ENCODE measurements at places on chromosomes 4 and X.

DNA sequence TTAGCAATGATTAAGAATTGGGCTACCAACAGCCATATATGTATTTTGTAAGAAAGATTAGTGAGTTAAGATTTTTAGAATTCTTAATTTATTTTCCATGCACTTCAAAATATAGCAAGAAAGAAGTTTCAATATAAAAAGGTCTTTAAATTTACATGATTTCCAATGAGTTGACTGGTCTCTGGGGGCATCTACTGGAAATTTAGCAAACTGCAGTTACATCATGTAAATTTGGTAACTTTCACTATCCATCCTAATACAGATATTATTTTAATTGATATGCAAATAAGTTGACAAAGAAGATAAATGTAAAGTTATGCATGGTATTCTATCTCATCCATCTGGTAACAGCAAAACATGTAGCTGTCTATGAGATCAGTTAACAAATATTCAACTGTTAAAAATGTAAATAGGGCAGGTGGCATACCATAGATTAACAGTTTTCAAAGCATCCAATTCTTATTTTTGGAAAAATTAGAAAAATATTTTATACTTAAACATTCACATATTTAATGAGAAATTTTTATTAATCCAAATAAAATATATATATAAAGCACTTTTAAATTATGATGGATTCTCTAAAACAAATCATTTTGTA lies 29.1 kb downstream of the TTC29 start:
- no peak for DNase-seq

GRCh38 chr4:128295255-128295654 lies 7.6 kb upstream of the PGRMC2 start:
- no peak for DNase-seq

- no peak for DNase-seq
These were observed 22.2 kb upstream of the GTPBP6 start for GRCh38 chrX:340641-341423.

- no peak for DNase-seq
These were observed 38.9 kb upstream of the C4orf50 start for GRCh38 chr4:6056976-6057766.

DNA sequence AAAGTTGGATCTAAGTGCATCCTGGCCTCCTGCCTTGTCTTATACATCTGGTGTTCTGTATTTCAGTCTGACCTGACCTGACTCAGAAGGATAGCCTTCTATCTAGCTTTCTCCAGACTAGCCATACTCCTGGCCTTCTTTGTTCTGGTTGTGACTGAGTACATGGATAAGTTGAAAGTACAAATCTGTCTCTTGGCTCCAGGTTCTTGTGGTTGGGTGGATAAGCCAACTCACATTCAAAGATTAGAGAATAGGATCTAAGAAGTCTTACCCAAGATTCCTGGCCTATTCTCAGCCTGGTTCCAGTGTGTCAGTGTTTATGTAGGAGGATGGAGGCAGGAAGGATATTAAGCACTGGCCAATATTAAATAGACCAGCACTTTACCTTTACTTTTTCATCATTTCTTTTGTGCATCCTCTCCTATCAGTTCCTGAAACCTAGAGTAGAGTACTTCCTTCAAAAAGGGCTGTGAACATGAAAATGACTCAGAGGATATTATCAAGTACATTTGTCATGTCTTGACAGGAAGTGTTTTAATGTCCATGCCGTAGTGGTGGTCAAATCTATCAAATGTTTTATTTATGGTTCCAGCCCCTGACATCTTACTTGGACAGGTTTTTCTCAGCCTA lies 123.5 kb downstream of the IL15 start:
- DNase-seq, result no peak

DNA sequence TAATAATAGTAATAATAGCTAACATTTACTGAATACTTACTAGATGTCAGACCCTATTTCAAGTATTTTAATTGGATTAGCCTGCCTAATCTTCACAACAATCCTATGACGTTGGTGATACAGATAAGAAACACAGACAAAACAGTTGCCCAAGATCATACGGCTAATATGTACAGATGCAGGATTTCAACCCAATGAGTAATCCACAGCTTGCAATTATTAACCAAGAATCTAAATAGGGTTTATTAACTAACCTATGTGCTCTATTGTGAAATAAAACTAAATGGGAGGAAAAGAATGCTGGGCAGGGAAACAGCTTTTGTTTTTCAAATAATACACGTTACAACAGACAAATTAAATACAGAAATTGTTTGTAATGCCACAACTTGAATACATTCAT lies 23.4 kb downstream of the FBXO8 start:
- no peak for DNase-seq

DNA sequence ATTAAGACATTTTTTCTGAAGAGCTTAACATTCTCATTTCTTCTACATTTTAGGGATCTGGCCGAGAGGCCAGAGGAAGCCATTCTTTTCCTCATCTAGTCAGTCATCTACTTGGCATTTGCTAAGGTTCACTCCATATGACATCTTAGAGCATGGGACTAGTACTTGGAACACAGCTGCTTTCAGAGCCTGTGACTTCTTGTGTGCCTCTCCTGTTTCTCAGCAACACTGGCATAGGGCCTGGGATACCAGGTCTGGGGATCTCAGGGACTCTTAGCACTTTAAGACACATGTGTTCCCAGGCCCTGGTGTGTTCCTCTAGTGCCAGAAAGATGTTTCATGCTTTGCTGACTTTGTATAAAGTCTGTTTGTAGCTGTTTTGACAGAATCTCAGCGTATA lies 7.3 kb downstream of the PLP1 start:
- DNase-seq, result no peak

- no peak for DNase-seq
These were observed 260.3 kb downstream of the PPP3CA start for GRCh38 chr4:101086801-101087586.

DNA sequence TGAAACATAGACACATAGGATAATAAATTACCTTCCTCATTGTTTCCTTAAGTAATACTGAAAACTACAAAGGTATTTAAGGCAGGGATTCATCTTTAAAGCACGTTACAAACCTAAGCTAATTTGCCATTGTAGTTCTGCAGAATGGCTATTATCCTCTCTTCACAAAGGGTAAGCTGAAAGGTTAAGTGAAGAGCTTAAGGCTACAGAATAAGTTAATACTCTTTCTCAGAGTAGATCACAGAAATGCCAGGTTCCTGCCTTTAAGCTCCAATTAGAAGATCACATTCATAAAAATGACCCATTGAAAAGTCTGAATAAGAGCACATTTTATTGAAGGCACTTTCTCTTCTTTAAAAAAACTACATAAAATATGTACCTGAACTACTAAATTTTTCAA lies 42.1 kb upstream of the PRDM5 start:
- DNase-seq, result no peak

DNA sequence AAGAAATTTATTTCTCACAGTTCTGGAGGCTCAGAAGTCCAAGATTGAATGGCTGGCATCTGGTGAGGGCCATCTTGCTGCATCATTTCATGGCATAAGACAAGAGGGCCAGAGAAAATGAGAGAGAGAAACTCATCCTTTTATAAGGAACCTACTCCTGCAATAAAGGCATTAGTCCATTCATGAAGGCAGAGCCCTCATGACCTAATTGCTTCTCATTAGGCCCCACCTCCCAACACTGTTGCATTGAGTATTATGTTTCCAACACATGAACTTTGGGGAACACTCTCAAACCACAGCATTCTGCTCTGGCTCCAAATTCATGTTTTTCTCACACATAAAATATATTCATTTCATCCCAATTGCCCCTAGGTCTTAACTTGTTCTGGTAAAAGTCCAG lies 14.2 kb downstream of the RNF175 start:
- DNase-seq, result no peak

GRCh38 chr4:93779228-93779627 lies 49.3 kb upstream of the ATOH1 start:
- no peak for DNase-seq

GRCh38 chrX:129981200-129981553 lies 1.3 kb upstream of the BCORL1 start:
- DNase-seq, result no peak

DNA sequence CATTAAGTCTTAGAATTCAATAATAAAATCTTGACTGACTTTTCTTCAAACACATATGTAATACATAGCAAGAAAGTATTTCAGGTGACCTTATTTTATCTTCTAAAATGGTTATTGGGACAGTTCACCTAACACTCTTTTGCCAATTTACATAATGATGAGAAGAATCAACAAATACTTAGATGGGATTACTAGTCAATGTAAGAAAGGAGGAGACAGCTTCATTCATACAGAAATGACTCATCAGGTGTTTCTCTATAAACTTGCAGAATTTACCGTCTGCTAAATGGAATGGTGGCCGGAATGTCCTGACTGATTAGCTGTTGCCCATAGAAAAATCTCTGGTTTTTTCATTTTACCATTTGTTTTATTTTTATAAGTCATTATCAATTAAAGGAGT lies 115.0 kb upstream of the ETNPPL start:
- no peak for DNase-seq

DNA sequence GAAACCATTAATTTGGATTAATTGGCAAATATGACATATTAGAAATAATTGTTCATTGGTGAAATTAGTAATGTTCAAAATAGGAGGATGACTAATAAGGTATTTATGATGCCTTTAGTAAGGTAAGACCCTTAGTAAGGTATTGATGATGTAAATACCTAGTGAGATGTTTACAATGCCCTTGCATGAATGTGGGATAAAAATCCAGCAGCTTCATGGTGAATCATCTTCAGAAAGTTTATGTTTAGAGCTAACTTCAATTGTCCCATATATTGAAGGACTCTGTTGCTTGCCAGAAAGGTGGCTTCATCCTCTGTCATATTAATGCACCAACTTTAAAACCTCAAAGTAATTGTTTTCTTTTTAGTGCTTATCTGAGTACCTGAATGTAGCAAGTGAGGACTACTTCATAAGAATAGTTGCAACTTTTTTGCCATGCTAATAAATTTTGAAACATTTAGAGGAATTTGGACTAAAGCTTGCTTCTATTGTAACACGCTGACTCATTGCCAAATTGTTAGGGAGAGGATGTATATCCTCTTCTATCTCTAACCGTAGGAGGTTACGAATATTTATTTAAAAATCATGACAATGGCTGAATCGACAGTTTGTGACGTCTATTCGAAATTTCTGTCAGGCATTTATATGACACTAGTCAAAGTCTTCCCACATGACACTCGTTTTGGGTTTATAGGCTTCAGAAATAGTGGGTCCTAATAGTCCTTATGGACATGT lies 174.1 kb upstream of the HS3ST1 start:
- DNase-seq, result no peak

DNA sequence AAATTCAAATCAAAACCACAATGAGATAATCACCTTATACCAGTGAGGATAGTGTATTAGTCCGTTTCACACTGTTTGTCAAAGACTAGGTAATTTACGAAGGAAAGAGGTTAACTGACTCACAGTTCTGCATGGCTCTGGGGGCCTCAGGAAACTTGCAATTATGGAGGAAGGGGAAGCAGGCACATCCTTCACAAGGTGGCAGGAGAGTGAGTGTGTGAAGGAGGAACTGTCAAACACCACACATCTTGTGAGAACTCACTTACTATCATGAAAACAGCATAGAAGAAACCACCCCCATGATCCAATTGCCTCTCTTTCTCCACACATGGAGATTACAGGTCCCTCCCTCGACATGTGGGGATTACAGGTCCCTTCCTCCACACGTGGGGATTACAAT lies 54.7 kb upstream of the TRPC5 start:
- DNase-seq, result no peak

- DNase-seq, result no peak
These were observed 49.1 kb upstream of the FBXW7 start for GRCh38 chr4:152585023-152585441.

- DNase-seq, result no peak
These were observed 88.8 kb downstream of the DRD5 start for GRCh38 chr4:9870165-9870790.

GRCh38 chrX:41759817-41760216 lies 35.8 kb downstream of the GPR82 start:
- no peak for DNase-seq

GRCh38 chr4:44965435-44966095 lies 239.2 kb upstream of the GNPDA2 start:
- no peak for DNase-seq

- no peak for DNase-seq
These were observed 218.6 kb downstream of the DCAF12L2 start for GRCh38 chrX:125947501-125947900.

DNA sequence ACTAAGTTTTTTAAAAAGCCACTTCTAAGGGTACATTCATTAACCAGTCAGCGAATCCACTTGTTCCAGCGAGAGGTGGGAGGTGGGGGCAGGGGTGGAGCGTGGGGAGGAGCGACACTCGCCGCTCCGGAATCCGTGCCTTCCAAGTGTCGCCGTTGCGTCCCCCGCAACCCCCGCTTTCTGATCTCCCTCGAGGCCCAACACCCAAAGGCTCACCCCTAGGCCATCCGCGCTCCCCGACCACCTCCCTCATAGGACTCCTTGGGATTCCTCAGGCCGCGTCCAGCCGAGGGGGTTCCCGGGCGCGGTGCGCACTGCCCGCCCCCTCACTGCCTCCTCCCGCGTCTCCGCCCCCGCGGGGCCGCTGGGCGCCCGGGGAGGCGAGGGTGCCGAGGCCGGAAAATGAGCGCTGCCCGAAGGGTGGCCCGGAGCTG lies 108.1 kb upstream of the STOX2 start:
- DNase-seq, result no peak

- DNase-seq, result no peak
These were observed 194.6 kb upstream of the KLF3 start for GRCh38 chr4:38469410-38469809.

GRCh38 chr4:142544039-142544438 lies 302.1 kb downstream of the INPP4B start:
- no peak for DNase-seq

DNA sequence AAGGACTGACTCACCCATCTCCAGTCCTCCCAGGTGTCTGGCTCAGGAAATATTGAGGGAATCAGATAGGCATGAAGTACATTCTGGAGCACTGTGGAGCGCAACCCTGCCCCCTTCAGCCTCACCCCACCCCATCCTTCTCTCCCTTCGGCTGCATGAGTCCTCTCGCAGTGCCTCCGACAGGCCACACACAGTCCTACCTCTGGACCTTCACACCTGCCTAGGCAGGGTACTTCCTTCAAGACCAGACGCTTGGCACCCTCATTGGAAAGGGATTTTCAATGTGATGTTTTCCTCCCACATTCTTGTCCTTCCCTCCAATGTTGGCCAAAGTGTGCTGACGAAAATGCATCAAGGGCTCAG lies 26.8 kb upstream of the PPP2R2C start:
- no peak for DNase-seq

- peak; percentile 12 for DNase-seq
These were observed at the start of gene IRAK1 for GRCh38 chrX:154019633-154020528. IRAK1 (minus strand) TSS chrX:154019902; CDS start chrX:154019812, 90 bp downstream.

DNA sequence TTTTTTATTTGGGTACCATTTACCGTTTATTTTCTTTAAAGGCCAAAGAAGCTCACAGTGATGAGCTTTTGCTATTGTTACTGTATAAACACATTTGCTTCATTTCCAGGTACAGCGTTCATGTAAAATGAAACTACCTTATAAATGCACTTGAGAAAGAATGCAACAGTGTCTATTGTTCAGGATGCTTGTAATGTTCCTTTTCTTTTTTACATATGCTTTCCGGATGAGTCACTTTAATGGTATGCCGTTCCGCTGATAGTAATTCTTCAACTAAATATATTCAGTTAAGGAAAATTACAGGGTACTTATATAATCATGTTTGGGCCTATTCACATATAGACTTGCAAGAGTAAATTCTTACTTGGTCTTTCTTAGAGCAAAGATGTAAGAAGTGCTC lies 354.9 kb downstream of the RPA4 start:
- no peak for DNase-seq

- DNase-seq, result no peak
These were observed 137.1 kb downstream of the ZNF518B start for GRCh38 chr4:10320130-10320529.

Data from effector CD8-positive, alpha-beta T cell (primary cell).